ENCODE measurements at places on chromosomes 11 and 22. TPM values are rescaled to one million over a fixed set of nuclear protein-coding genes. Genes with fewer than 3 reads are reported as not detected.

Gene MYRF
- 6.9 TPM for total RNA-seq

Gene TBX1
- total RNA-seq = 9.2 TPM

Gene DPAGT1
- 27.2 TPM for total RNA-seq

DNA sequence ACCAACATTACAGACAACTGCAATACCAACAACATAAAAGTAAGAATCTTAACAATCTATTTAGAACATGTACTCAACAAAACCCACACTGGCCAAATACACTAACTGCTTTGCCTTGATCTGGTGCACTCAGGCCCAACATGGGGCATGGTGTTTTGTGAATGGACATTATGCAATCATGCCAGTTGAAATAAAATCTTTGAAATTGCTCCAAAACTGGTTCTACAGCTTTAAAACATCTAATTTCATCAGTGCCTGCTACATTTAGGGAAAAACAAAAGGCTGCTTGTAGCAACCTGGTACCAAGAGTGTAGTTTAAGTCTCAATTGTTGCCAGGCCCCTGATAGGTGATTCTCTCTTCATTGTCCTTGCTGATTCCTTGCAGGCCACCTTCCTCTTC lies 3.3 kb upstream of the CTR9 start:
- no peak for DNase-seq

- no peak for DNase-seq
These were observed 67.5 kb upstream of the NECTIN1 start for GRCh38 chr11:119796363-119797060.

Gene OR56A1
- total RNA-seq = not detected

- DNase-seq = no peak
These were observed 30.0 kb downstream of the LINC01488 start for GRCh38 chr11:69511358-69512055.

Gene APOA4
- total RNA-seq = not detected

- DNase-seq = no peak
These were observed 11.7 kb upstream of the KAT5 start for GRCh38 chr11:65700399-65700798.

DNA sequence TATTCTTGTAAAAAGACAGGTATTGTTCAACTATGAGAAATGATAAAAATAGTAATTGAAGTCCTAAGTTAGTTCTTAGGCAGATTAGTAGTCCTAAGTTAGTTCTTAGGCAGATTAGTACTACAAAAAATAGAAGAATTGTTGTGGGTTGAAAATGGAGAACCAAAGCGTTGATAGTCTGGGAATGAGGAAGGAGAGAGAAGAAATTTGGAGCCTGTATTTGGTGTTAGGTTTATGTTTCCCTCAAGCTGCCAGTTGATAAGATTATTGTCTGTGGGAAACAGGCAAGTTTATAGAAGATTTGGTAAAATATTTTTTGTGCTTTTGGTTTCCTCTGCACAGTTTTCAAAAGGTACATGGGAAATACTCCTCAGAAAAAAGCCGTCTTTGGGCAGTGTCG lies 3.6 kb downstream of the BCO2 start:
- no peak for DNase-seq

DNA sequence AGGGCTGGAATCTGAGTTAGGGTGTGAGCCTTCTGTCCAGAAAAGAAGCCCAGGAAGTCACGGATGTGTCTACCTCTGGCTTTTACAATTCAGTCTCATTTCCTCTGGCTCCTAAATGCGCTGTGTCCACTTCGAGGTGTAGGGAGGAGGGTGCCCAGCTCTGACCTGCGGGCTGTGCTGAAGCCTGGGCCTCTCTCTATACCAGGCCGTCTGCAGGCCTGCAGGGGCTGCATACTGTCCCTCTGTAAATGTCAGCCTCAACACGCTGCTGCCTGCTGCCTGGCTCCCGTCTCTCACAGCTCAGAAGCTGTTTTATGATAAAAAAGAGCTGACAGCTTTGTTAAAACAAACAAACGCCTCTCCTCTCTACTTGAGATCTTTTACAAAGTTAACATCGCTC lies 14.5 kb downstream of the ARVCF start:
- DNase-seq = no peak

Gene NARS2
- total RNA-seq = 19.0 TPM

Gene TMEM223
- 29.8 TPM for total RNA-seq

Gene TNNT3
- 3.5 TPM for total RNA-seq

DNA sequence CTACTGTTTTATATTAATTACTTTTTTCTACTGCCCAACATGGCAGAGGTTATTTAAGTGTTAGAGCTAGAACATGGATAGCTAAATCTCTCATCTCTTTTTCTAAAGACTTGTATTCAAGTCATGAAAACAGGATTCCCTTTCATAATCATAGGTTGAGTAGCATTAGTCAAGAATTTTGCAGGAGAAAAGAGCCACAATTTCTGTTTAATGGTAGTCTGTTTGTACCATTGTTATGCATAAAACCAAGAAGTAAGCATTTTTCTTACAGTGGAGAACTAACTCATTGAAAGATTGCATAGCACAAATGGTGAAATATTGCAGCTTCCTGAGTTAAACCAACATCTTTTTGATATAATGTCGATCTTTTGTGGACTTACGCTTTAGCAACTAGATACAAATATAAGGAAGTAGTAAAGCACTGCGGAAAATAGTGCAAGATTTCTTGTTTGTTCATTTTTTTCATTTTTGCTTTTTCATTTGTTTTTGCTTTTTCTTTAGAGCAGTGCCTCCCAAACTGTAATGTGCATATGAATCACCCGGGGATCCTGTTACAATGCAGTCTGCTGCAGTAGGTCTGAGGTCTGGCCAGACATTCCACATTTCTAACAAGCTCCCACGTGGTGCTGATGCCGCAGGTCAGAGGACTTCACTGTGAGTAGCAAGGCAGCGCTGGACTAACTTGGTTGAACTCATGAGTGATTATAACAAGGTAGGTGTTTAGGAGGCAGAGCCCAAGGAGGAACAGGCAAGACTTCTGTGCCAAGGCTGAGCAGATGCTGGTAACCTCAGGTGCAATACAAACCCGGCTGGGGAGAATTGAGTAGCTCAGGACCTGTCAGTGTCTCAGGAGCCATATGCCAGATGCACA lies 4.6 kb downstream of the ETS1 start:
- peak; percentile 61 for DNase-seq

DNA sequence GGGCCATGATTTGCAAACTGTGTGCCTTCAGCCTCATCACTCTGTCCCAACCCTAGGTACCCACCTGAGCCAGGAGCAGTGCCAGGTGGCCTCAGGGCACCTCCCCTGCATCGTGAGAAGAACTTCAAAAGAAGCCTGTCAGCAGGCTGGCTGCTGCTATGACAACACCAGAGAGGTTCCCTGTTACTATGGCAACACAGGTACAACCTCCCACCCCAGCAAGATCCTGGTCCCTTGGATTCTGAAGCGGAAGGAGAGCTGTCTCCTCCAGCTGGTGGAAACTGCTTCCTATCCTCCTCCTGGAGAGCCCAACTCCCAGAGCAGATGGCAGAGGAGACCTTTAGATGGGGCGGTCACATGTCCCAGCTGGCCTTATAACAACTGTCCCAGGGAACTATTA lies 2.9 kb downstream of the ZP1 start:
- no peak for DNase-seq

DNA sequence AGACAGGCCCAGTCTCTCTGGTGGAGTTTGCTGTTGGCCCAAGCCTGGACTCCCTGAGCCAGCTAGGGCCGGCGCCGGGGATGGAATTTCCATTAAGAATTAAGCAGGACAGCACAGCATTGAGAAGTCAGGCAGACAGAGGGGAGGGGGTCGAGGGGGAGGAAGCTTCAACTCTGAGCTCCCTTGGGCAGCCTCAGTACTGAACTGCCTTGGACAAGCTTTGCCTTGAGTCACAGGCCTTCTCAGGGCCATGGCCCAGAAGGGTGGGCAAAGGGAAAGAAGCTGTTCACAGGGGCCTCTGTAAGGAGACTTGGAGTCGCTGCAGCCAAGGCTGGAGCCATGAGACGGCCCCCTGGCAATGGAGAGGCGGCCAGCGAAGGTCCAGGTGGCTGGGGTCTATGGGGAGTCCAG lies 2.6 kb upstream of the INSC start:
- DNase-seq = no peak

- DNase-seq = no peak
These were observed 55.7 kb upstream of the CLDN5 start for GRCh38 chr22:19579880-19580279.

DNA sequence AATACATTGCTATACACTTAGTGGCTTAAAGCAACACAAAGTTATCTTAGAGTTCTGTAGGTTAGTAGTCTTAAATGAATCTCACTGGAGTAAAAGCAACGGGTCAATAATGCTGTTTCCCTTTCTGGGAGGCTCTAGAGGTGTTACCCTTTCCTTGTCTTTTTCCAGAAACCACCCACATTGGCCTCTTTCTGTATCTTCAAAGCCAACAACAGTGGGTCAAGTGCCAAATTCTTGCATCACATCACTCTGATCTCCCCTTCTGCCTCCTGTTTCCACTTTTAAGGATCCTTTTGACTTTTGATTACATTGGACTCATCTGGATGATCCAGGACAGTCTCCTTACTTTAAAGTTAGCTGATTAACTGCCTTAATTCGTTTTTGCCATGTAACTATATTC lies 93.6 kb downstream of the DDX10 start:
- DNase-seq = no peak

Gene SPDYC
- total RNA-seq = not detected

GRCh38 chr11:85347291-85347690 lies 279.9 kb downstream of the DLG2 start:
- no peak for DNase-seq

Gene AIFM3
- 1.6 TPM for total RNA-seq

GRCh38 chr22:26038365-26038764 lies 130.9 kb upstream of the SEZ6L start:
- no peak for DNase-seq

- DNase-seq = no peak
These were observed 90.2 kb downstream of the NAV2 start for GRCh38 chr11:19802773-19803293.

GRCh38 chr11:133797554-133797953 lies 47.8 kb downstream of the SPATA19 start:
- no peak for DNase-seq

DNA sequence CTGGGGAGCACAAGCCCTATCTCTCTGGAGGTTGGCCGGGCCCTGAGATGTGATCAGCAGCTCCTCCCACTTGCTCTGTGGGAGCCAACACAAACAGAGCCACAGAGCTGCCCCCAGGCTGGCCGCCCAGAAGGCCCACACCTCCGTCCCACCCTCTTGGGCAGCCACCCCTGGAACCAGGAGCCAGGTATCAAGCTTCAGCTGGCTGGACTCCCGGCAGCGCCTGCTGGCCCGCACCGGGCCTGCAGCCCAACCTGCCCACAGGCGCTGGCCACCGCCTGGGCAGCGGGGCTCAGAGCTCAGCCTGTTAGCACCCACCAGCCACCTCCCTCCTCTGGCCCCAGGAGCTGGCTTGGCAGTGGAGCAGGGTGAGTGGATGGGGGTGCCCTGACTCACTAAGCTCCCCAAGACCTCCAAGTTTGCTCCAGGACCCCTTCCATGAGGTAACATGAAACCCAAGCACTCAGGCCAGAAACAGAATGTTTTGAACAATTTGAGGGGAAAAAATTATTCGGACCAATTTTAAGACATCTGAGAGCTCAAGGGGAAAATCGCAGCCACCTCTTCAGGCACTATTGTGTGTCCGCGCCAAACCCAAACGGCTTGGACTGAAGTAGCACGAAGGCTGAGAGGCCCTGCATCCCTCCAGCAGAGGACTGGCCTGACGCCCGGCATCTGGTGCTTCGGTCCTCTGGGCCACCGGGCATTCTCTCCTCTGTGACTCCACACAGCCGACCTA lies 450.8 kb downstream of the SOX6 start:
- no peak for DNase-seq

GRCh38 chr11:77806993-77807392 lies 13.5 kb downstream of the RSF1 start:
- DNase-seq = no peak

Gene OR51B2
- 1.6 TPM for total RNA-seq

DNA sequence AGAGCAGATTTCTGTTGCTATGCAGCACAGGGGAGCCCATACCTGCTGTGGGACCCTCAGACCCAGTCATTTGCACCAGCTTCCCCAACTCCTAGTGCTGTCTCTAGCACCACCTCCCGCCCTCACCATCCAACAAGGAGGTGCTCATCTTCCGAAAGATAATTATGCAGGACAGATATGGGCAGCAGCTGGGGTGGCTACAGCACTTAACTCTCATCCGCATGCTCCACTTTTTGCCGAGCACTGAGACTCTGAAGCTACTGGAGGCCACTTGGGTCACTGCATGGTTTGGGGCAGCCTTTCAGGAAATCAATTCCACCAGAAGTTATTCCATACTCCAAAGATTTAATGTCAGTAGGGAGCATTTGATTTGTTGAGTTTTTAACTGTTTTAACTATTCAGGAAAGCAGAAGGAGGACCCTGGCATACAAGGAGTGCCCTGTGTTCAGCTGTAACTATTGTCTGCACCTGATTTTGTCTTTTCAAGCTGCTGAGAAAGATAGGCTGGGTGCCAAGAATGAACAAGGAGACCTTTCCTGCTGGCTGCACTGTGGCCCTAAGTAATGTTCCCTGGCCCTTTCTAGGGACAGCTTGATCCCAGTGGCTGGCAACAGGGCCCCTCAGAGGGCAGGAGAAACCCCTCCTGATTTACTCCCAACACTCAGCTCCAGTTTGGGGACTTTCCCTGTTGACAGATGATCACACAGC lies 67.3 kb upstream of the CSNK2A3 start:
- no peak for DNase-seq

- DNase-seq = no peak
These were observed 458.5 kb upstream of the CCDC90B start for GRCh38 chr11:83744620-83745192.

GRCh38 chr22:19039796-19040280 lies 82.4 kb downstream of the DGCR2 start:
- no peak for DNase-seq

Gene SYCE3
- total RNA-seq = not detected

Gene SCN4B
- 3.3 TPM for total RNA-seq

Gene SLC5A12
- not detected for total RNA-seq

Gene CST6
- not detected for total RNA-seq

Gene ARHGAP8
- 9.8 TPM for total RNA-seq

DNA sequence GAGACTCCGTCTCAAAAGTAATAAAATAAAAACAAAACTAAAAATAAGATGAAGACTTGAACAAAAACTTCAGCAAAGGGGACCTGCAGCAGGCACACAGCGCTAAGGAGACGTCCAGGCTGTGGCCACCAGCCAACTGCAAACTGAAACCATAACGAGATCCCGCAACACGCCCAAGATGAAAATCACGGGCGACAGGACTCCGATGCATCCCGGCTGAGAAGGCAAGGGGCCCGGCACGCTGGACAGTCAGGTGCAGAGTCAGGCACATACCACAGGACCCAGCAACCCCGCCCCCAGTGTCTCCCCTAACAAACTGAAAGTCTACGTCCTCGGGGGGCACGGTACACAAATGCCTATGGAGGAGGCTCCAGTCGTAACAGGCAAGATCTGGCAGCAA lies 9.2 kb downstream of the HRAS start:
- no peak for DNase-seq
